SK-N-SH treated with all-trans-retinoic acid at 6 μM for 48 hours (cell line): ENCODE measurements at places on chromosomes 1 and 21.
A peak's percentile ranks its signal among the peaks of the same experiment; 100 is the strongest.

- no peak for ATAC-seq
Measured at GRCh38 chr1:64553285-64553684, 83.4 kb downstream of the CACHD1 start.

DNA sequence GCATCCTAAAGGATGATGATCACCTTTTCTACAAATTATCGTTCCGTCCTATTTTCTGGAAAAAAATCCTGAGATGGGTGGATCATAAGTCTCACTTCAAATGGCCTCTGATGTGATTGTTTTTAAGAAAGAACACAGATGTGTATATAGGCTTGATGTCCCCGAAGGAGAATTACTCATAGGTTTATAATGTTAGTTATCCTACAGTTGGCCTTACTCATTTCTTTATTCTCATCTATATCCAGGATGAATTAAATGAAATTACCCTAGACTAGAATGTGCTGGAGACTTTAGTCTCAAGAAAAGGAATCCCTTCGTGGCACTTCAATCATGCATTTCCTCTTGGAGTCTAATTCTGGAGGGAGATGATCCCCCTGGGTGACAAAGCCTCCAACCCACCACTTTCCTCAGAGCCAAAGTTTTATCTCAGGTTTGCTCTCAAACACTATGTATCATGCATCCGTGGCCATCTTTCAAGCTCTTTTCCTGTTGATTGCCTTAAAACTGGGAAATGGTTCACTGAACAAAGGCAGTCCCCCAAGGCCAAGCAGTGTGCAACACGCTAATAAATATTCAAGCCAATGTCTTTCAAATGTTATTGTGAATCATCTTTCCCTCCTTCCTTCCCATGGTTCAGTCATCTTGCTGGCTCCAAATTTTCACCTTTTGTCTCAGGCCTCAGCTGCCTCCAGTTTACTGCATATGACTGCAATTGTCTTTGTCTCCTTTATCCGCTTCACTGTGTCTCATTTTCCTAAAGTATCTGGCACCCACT is 32.5 kb upstream of the SMYD2 start:
- no peak for ATAC-seq

- ATAC-seq, result no peak
Measured at GRCh38 chr21:44657635-44658540, at the start of gene KRTAP12-3. Gene KRTAP12-3 (plus strand): TSS chr21:44657932. CDS start chr21:44657980, 48 bp downstream.

- ATAC-seq, result no peak
Measured at GRCh38 chr1:156458181-156458503, 42.4 kb downstream of the MEF2D start.

GRCh38 chr1:203166192-203166940 is 9.3 kb downstream of the MYBPH start:
- no peak; the same call in 2 of the 3 replicates for ATAC-seq

GRCh38 chr1:89064632-89065031 is 376 bp downstream of the GBP1 start:
- peak; percentile 77 for ATAC-seq

GRCh38 chr1:202283991-202284390 is 57.7 kb downstream of the UBE2T start:
- ATAC-seq, result peak; percentile 54

GRCh38 chr21:36988536-36988935 is 18.0 kb upstream of the RIPPLY3 start:
- no peak for ATAC-seq

GRCh38 chr1:193730017-193730416 is 543.6 kb upstream of the B3GALT2 start:
- ATAC-seq, result peak; percentile 74

DNA sequence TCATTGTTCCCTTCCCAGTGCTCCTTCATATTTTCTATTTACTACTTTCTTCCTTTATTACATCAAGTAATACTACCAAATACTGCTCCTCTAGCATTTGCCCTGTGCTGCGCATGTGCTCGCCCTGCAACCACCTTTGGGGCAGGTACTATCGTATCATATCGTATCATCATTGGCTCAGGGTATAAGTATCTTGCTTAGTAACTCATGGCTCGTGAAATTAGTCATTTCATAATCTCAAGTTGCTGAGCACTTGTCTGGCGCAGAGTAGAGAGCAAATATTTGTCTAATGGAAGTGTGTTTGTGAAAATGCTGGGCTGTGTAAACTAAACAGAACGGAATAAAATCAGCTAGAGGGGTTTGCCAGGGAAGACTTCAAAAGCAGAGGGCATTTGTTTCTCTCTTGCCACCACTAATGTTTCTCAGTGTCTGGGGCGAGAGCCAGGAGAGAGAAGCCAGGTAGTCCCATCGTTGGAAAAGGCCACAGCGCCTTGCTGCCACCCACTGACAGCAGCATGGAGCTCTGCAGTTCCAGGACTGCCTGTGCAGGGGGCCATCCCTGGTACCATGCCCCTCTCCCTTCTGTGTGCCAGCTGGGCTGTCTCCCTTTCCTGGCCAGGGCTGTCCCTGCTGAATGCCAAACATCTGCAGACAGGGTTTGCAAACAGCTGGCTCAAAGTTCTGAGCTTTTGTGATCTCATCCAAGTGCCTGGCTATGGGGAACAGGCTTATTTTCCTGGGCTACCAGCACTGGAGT is 20.0 kb upstream of the CPT2 start:
- peak; percentile 67 for ATAC-seq

- ATAC-seq, result no peak
Measured at GRCh38 chr1:28170001-28170596, 6.4 kb downstream of the PTAFR start.

GRCh38 chr1:185229981-185230380 is 73.0 kb downstream of the SWT1 start:
- no peak for ATAC-seq

GRCh38 chr21:36159356-36159921 is 2.8 kb downstream of the DOP1B start:
- no peak for ATAC-seq

DNA sequence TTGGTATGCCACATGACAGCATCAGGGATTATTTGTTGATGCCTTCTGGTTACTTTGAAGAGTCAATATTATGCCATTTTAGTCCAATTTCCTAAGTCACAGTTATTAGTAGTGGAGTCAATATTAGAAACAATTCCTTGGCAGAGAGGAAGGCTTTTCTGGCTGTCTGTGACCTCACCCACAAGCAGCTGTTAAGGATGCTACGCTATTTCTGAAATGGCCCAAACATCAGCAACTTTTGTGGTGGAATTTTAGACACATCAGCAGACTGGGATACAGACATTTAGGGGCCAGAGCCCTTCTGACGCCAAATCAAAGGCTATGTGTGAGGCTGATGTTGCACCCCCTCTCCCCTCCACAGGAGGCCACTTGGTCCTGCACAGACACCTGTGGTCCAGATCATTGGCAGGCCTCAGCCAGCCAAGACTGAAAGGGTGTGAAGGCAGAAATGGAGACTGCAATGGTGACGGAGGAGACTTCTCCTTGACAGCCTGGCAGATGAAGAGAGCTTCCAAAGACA is 9.2 kb upstream of the RXRG start:
- ATAC-seq, result no peak

DNA sequence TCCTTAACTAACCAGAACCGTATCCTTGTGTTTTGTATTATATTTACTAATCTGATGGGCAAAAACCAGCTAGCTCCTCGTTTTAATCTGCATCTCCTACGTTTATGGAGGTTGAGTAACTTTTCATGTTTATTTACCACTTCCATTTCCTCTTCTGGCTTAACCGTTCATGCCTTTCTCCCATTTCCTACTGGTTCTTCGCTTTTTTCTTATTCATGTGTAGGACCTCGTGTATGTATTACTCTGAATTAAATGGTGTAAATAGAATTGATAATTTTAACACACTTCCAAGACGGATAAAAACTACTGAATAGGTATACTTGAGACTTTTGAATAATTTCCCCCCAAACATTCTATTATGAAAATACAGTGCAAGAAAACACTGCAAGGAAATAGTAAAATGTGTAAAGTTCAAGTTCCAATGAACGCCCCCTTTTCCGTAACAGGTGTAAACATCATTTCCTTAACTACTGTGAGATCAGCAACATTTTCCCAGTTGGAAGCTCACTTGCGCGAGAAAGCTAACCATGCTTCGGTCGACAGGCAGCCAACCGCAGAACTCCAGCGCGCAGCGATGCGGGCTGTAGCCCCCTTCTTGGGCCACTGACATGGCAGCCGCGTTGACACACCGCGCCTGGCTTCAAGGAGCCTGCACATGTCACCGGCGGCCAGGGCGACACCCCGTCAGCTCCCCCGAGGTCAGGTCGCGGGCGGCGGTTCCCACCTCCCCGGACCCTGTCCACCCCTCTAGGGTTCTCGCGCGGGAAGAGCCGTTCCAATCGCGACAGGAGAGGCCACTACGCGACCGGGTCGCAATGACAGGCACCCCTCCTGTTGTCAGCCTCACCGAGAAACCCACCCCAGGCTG is 816 bp downstream of the EDEM3 start:
- ATAC-seq, result peak; percentile 2

DNA sequence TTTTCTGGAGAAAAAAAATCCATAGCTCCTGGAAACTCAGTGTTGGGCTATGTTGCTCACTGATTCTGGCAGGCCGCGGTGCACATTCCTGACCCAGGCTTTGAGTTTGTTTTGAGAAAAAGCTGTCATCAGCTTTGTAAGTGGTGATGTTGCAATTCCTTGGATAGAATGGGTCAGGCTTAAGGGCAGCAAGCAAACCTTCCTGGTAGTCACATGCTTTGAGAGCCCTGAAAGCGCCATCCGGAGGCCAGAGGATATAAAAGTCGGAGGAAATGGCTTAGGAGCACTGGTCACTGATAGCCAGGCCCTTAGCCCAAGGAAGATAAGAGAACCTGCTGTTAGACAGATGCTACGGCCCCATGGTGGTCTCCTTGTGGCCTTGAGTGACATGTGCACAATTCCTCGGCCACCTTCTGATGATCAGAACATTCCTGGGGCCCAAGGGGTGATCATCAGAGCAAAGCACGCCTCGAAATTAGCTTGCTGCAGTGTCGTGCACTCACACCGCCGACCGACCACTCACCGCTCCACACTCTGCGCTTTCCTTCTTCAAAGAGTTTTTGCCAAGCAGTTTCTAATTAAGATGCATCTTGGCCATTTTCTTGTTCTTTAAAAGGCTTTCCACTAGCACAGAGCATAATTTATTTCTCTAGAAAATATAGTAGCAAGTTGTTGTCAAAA is 78.6 kb downstream of the MAN1C1 start:
- ATAC-seq, result peak; percentile 67

DNA sequence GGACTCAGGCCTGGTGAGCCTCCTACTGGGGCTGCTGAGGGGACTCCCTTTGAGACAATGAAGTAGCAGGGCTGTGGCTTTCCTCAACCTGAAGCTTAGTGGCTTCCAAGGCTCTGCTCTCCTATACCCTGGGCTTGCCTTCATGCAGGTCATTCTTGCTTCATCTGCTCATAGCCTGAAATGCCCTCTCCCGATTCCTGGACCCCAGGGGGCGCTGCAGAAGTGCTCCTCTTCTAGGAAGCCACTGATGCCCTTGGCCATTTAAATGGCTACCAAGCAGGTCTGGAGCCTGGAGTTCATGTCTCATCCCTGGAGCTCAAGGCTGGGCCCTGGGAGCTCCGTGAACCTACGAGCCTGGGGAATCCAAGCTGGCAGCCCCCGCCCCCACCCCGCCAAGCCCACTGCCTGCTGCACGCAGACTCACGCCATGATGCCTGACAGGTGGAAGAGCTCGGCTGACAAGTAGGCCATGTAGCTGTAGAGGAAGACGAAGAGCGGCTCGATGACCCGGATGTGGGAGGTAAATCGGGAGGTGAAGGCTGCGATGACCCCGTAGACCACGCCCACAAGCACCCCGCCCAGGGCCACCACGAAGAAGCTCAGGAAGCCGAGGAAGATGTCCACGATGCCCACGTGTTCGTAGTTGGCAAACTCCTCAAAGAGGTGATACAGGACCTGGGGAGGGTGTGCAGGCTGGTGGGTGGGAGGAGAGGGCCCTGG is 45.7 kb downstream of the SLC9A1 start:
- no peak for ATAC-seq

DNA sequence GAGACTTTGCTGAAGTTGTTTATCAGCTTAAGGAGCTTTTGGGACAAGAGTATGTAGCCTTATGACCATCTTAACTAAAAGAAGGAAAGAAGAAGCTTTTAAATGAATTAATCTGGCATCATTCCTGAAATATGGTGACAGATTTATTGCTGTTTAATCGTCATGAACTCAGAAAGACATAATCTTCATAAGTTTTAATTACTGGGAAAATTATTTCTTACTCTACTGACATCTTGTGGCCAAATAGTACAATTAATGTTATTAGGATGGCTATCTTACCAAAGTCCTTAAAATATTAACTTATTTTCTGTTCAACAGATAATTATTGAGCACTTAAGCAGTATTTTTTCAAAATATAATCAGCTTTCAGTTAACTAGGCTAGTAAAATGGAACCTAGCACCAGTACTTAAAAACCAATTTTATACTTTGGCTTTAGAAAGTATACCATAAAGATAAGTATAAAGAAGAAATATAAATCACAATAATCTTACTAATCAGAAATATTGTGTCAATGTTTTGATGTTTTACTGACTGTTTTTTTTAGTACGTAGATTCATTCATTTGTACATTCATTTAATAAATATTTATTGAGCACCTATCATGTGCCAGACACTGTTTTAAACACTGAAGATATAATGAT is 34.7 kb upstream of the GPR25 start:
- peak; percentile 65 for ATAC-seq
